ENCODE measurements at places on chromosomes 6 and 20. TPM values are rescaled to one million over a fixed set of nuclear protein-coding genes. Genes with fewer than 3 reads are reported as not detected.

The CCM2L gene
- total RNA-seq = 0.14 TPM

GRCh38 chr6:3765415-3765814, 13.9 kb upstream of the PXDC1 start:
- no peak for DNase-seq
- no peak overlapping the region for H3K27ac ChIP-seq
- no peak overlapping the region for H3K4me3 ChIP-seq
- H3K36me3 ChIP-seq = no peaks in the 10 kb centered on the region
- peaks cover 5% of the 10 kb centered on the region for H3K27me3 ChIP-seq

GRCh38 chr20:31537890-31538289, 23.6 kb downstream of the HM13 start:
- H3K4me1 ChIP-seq = peaks cover 9% of the 10 kb centered on the region
- H3K27me3 ChIP-seq = no peaks in the 10 kb centered on the region
- peaks cover 16% of the 10 kb centered on the region for H3K36me3 ChIP-seq
- no peak overlapping the region for H3K4me3 ChIP-seq
- DNase-seq = no peak

DNA sequence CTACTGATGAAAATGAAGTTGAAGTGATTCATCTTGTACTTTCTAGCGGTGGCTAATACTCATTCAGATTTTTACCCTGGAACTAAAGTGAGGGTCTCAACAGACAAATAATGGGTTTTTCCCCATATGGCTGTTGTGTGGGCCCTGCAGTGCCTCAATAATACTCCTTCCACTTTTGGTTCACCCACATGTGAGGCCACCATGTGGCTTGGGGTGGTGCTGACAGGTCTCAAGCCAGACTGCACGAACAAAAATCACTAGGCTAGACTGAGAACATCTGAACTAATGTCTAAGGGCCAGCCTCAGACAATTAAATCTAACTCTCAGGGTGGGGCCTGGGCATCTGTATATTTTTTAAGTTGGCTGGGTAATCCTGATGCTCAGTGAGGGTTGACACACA, 7.9 kb upstream of the COL12A1 start:
- H3K36me3 ChIP-seq = no peaks in the 10 kb centered on the region
- no peak overlapping the region for H3K4me3 ChIP-seq
- peaks cover 12% of the 10 kb centered on the region for H3K4me1 ChIP-seq
- no peak overlapping the region for H3K27ac ChIP-seq

- H3K27me3 ChIP-seq = peaks cover 12% of the 10 kb centered on the region
- DNase-seq = no peak
- H3K4me1 ChIP-seq = peaks cover 18% of the 10 kb centered on the region
- no peak overlapping the region for H3K27ac ChIP-seq
- H3K36me3 ChIP-seq = no peaks in the 10 kb centered on the region
Measured at GRCh38 chr20:58038123-58038654, 190.3 kb downstream of the ANKRD60 start.

The VGLL2 gene
- total RNA-seq = 0.16 TPM

- peaks cover 4% of the 10 kb centered on the region for H3K4me1 ChIP-seq
- no peaks in the 10 kb centered on the region for H3K36me3 ChIP-seq
- no peak overlapping the region for H3K27ac ChIP-seq
Measured at GRCh38 chr6:159104931-159105330, 60.1 kb upstream of the TAGAP start.

GRCh38 chr20:21262812-21263211, 40.3 kb upstream of the XRN2 start:
- no peak overlapping the region for H3K4me3 ChIP-seq
- H3K4me1 ChIP-seq = no peaks in the 10 kb centered on the region
- peaks cover 2% of the 10 kb centered on the region for H3K27me3 ChIP-seq
- DNase-seq = no peak
- no peak overlapping the region for H3K27ac ChIP-seq

DNA sequence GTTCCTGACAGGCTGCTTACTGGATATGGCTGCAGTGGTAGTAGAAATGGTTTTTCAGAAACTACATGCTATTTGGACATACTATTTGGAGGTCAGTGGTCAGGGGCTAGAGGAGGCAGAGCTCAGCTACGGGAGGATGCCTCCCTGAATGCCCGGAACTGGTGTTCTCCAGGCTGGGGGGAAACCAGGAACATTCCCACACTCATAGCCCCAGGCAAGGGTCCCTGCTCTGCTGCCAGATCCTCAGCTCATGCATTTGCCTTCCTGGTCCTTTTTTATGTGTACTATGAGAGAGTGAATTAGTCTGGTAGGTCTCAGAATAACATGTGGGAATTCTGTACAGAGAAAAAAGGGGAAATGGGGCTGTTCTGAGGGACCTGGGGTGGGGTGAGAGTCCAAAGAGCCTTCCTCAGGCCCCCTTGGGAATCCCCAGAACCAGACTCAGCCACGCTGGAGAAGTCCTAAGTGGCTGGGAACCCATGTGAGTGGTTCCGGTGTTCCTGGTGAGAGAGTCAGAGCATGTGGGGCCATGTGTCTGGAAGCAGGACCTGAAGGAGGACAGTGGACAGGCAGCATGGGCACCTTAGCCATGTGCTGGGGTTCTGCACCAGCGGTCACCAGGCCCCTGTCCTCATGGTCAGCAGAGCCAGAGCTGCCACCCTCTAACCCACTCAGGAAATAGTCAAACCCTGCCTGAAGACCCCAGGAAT, 58.0 kb upstream of the MYL9 start:
- no peak overlapping the region for H3K4me3 ChIP-seq
- no peaks in the 10 kb centered on the region for H3K36me3 ChIP-seq
- H3K4me1 ChIP-seq = peaks cover 40% of the 10 kb centered on the region
- peak overlapping the region; percentile 62 for H3K27ac ChIP-seq

The TSHZ2 gene
- total RNA-seq = 8.5 TPM

DNA sequence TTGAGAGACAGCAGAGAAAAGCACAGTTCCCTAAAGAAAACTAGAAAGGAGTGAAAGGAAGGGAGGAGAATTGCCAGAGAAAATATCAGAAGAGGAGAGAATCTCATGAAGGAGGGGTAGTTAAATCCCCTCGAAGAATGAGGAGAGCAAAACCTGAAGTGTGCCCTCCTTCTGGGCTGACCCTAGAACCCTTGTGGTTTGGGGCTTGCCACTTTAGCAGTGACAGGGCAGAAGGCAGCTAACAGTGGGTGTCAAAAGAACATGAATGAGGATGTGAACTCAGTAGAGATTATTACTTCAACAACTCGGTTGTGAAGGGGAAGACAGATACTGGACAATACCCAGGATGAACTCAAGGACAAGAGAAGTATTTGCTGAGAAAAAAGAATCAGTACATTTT, 73.6 kb downstream of the RALGAPA2 start:
- no peak for DNase-seq
- no peaks in the 10 kb centered on the region for H3K27me3 ChIP-seq
- H3K27ac ChIP-seq = no peak overlapping the region
- H3K4me1 ChIP-seq = no peaks in the 10 kb centered on the region

The GPLD1 gene
- 4.7 TPM for total RNA-seq

The EYA4 gene
- total RNA-seq = 0.86 TPM

The KIF6 gene
- 2.3 TPM for total RNA-seq

All from neural crest cell (in vitro differentiated cells).